ENCODE measurements at places on chromosomes 5 and 9. TPM values are rescaled to one million over a fixed set of nuclear protein-coding genes. Genes with fewer than 3 reads are reported as not detected.

DNA sequence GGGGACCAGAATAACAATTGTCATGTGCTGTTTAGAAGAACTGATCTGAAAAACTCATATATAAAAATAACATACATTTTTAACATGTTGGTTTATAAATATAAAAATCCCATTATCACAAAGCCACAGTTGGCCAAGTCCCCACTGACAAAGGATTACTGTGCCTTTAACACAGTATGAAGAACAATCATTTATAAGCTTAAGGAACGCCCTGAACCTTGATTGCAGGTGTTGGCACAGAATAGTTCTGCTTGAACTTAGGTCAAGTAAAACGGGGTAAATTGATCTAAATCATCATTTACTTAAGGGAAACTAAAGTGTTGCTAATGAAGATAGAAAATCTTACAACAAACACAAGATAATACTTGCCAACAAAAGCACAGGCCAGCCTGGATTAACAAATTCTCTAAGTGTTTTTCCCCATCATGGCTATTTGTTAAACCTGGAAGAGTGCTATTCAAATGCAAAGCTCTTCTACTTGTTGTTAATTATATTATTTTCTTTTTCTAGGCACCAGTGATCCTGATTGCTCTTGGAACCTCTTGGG is 46.1 kb downstream of the ASTN2 start:
- DNase-seq: no peak
- H3K4me1 ChIP-seq: no peaks in the 10 kb centered on the region
- H3K4me3 ChIP-seq: no peak overlapping the region
- no peaks in the 10 kb centered on the region for H3K27me3 ChIP-seq
- no peaks in the 10 kb centered on the region for H3K36me3 ChIP-seq

Gene RORB
- 0.02 TPM for total RNA-seq

DNA sequence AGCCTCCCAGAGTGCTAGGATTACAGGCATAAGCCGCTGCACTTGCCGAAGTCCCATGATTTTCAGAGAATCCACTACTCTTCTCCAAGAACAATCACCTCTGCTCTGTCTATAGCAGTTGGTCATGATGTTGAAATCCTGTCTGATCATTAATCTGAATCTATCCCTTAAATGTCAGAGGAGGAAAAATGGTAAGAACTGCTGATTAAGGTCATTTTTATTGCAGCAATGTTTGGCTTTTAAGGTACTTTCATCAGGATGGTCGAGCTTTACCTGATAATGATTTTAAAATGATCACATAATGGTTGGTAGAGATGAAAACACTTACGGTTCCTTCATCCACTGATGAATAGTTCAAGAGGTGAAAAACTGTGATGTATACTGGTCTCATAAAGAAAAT is 968.6 kb downstream of the TLE4 start:
- no peaks in the 10 kb centered on the region for H3K36me3 ChIP-seq
- no peaks in the 10 kb centered on the region for H3K4me1 ChIP-seq
- no peak overlapping the region for H3K27ac ChIP-seq
- no peak overlapping the region for H3K4me3 ChIP-seq
- H3K27me3 ChIP-seq: no peaks in the 10 kb centered on the region
- no peak for DNase-seq

DNA sequence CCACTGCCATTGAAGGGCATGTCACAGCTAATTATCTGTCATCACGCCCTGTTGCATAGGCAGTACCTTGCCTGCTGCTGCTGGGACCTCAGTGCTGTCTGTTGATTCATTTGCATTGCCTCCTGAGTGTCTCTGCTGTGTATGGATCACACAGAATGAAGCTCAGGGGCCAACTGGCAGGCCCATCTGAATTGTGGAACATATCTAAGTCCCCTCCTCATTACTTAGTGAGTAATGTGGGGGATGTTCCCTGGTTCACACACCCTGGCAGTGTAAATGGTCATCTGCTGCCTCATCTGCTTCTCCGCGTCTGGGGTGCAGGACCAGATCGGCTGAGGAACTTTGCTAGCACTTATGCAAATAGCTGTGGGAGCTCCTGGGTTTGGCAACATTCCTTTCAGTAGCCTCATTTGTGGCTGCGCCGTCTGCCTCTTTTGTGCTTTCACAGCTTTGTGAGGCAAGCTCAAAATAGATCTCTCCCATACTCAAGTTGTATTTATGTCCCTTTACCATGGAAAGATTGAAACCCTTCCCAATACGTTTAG is 25.4 kb downstream of the TYRP1 start:
- H3K27me3 ChIP-seq: no peaks in the 10 kb centered on the region
- H3K27ac ChIP-seq: no peak overlapping the region
- DNase-seq: no peak
- no peaks in the 10 kb centered on the region for H3K4me1 ChIP-seq

Gene SLC22A4
- 0.59 TPM for total RNA-seq
